ENCODE measurements at places on chromosomes 4 and X.

DNA sequence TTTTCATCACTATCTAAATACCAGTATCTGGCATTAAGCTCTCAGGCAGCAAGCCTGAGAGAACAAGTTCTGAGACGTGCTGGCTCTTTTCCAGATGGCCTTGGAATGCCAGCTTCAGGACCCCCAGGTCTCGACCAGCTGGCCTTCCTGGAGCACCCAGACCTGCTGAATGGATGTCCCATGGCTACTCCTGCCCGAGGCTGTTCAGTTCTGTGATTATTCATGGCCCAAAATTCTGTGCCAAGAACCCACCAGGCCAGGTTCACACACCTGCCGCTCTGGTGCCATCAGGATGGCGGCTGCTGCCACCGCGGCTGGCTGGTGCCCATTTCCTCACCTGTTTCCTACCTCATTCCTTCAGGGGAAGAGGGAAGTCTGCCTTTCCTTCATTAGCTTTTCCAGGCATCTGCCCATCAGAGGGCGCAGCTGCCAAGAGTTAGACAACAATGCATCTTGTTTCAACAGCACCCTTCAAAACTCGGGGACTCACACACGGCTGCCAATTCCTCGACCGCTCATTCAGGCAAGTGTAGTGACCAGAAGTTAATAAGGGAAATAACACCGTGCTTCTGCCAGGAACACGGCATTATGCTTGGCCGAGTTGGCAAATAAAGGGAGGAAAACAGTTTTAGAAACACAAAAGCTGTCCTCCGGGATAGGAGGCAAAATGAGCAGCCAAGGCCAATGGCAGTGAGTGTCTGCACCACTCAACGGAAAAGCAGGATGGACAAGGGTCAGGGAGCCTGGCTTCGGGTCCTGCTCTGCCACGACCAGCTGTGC, 173.8 kb downstream of the NSUN7 start:
- DNase-seq = no peak

DNA sequence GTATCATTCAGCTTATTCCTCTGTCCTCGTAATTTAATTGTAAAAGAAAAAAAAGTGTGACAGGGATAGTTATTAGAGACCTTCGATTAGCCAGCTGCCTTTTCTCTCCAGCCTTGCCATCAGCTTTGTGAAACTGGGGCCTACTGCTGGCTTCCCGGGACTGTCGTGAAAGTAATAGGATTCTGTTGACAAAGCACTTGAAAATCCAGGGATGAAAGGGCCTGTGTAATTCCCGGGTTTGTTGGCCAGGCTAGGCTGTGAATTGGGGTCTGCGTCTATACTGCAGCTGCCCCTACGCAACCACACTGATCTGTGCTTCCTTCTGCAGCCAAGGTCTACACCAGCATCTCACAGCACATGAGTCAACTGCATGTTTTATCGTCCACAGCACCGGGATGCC, 120.4 kb upstream of the SCML1 start:
- DNase-seq = no peak

- DNase-seq = no peak
These were observed 271.3 kb upstream of the LDB2 start for GRCh38 chr4:17169699-17170098.

DNA sequence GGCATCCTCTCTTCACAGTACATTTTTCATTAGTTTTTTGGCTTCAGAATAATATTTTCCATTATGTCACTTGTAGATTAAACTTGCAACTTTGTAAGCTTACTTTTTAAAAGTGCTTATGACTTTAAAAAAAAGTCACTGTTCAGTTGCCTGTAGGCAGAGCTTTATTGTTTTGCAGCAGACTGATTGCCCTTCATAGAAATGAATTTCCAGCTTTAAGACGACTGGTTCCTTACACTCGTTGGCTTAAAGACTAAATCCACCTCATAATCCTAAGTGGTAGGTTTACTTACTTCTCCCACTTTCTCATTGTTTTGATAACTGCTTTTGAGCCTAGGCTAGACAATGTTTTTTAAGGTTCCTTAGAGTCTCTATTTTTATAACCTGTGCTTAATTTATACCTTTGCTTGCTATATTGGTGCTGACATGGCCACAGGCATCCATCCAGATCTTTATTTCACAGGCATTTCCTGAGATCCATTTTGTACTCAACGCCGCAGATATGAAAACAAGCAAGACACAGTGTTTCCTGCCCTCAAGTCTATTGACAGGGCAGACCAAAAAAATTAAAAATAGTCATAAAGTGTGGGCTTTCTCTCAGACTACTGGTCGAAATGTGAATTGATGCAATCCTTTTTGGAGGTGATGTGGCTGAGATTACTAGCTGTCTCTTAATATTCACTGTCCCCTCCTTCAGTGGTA, 12.6 kb upstream of the IL13RA2 start:
- no peak for DNase-seq

- no peak for DNase-seq
These were observed 6.0 kb downstream of the SLC2A9 start for GRCh38 chr4:10015140-10015753.

GRCh38 chrX:139126493-139126892, 404.0 kb upstream of the F9 start:
- DNase-seq = no peak

GRCh38 chr4:57113870-57114269, 3.7 kb upstream of the IGFBP7 start:
- no peak for DNase-seq

DNA sequence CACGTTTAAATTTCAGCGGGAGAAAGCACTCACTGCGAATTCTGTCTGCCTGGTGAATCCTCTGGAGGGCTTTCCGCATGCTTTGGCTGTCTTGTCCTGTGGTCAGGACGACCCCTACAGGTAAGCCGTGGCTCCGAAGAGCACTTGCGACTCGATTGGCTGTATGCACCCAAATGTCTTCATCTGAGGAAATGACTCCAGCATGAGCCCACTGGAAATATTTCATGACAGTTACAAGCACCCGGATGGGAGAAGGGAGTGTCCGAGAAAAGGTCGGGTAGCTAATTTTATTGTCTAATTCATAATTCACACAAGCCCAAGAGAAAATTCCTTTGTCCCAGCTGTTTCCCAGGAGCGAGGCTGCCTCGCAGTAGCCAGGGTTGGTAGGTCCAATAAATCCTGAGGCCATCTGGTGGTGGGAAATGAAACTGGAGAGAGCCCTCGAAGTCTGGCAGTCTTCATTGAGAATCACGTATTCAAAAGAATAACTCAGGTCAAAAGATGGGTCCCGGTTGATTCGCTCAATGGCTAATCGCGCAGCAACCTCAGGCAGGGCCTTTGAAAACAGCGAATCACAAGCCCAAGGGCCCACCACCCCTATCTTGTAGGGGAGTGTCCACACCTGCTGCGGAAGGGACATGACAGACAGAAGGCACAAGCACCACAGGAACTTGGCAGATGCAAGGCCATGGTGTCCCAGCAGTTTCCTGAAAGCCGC, 6.6 kb downstream of the GUCY2F start:
- DNase-seq = no peak

DNA sequence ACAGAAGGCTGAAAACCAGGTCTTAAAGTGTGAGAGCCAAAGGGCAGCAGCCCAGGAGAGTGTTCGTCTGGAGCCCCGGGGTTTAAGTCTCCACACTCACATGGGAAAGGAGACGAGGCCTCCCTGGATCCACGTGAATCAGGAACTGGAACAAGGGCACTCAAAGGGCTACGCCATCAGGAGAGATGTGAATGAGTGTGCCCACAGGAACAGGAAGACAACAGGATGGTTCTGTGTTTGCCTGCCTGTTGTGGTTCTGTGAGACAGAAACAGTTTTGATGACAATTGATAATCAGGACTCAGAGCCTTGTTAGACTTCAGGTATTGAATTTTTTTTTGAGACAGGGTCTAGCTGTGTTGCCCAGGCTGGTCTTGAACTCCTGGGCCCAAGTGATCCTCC, 4.9 kb upstream of the CTBP1 start:
- no peak for DNase-seq

- no peak for DNase-seq
These were observed 195.5 kb upstream of the VEGFC start for GRCh38 chr4:176988226-176988625.

DNA sequence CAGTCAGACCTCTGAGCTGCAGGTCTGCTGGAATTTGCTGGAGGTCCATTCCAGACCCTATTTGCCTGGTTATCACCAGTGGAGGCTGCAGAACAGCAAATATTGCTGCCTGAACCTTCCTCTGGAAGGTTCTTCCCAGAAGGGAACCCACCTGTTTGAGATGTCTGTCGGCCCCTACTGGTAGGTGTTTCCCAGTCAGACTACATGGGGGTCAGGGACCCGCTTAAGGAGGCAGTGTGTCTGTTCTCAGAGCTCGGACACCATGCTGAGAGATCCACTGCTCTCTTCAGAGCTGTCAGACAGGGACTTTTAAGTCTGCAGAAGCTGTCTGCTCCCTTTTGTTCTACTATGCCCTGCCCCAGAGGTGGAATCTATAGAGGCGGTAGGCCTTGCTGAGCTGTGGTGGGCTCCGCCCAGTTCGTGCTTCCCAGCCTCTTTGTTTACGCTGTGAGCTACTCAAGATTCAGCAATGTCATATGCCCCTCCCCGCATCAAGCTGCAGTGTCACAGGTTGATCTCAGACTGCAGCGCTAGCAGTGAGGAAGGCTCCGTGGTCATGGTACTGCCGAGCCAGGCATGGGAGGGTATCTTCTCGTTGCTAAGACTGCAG, 44.1 kb upstream of the KDR start:
- no peak for DNase-seq

- DNase-seq = no peak
These were observed 10.4 kb downstream of the SMPX start for GRCh38 chrX:21747558-21747957.

- DNase-seq = no peak
These were observed at the start of gene CCNQ for GRCh38 chrX:153598541-153599191. Gene CCNQ (minus strand): TSS chrX:153599139. CDS start chrX:153599073, 66 bp downstream.

DNA sequence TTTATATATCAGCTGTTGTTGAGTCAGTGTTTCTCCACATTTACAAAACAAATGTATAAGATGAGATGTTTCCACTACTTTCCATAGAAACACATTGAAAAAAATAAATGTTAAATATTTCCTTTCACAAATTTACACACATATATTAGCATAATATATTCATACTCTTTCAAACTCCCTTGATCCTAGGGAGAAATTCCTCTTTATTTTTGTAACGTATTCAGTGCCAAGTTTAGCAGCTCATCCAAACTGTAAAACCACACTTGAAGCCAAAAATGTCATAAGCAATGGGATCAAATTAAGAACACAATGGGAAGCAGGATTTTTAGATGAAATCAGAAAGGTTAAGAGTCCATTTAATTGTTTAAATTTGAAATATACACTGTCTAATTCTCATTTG, 381.1 kb upstream of the MAD2L1 start:
- no peak for DNase-seq

DNA sequence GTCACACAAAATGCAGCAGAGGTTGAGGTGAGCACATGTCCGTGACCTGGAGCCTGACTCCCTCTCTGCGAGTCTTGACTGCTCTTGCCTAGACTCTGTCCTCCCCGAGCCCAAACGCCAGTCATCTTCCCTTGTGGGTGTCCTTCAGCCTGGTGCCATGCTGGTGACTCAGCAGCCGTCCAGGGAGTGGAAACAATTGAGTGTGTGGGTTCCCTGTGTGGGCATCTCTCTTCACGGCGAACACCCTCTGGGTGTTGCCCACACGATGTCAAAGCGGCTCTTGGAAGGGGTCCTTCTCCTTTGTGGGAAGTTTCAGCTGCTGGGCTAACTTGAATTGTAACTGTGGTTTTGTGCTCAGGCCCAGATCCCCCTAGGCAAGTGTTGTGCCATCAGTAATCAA, 17.5 kb upstream of the MSANTD1 start:
- no peak for DNase-seq

DNA sequence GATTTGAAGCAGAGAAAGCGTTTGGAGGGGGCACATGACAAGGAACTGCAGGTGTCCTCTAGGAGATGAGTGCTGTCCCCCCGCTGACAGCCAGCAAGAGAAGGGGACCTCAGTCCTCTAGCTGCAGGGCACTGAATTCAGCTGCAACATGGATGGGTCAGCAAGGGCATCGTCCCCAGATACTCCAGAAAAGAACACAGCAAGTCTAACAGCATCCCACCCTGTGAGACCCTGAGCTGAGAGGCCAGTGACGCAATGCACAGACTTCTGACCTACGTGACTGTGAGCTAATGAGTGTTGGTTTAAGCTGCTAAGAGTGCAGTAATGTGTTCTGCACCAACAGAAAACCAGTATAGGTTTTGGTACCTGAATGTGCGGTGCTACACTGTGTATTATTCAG, 11.6 kb upstream of the CENPVL2 start:
- no peak for DNase-seq

DNA sequence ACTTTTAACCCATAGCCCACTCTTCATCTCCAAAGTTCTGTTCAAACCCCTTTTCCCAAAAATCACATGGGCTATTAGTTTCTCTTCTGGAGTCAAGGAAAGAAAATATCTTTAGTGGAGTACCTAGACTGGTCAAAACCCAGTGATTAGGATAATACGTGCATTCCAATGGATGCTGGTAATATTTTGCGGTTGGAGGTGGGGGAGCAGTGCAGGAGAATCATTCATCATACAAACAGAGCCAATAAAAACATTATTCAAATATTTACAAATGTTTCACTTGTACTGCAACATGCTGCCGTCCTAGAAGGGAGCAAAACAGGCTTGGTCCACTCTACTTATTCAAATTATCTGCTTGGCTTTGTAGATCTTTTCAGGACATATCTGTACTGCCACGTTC, 57.2 kb upstream of the RAB9B start:
- DNase-seq = no peak

DNA sequence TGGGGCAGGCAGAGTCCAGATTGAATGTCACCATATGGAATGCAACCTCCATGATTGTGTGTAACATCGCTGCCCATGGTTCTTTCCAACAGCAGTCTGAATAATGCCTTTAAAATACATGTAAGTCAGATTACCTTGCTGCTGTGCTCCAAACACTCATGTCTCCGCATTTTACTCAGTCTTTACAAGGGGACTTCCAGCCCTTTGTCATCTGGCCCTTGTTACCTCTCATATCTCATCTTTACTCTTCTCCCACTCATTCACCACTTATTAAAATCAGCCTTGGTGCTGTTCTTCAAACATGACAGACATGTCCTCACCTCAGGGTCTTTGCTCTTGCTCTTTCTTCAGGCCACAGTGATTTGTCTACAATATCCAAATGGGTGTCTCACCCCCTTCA, 200.4 kb upstream of the GYPA start:
- DNase-seq = no peak

GRCh38 chr4:3407171-3407771, 34.5 kb upstream of the HGFAC start:
- no peak for DNase-seq

DNA sequence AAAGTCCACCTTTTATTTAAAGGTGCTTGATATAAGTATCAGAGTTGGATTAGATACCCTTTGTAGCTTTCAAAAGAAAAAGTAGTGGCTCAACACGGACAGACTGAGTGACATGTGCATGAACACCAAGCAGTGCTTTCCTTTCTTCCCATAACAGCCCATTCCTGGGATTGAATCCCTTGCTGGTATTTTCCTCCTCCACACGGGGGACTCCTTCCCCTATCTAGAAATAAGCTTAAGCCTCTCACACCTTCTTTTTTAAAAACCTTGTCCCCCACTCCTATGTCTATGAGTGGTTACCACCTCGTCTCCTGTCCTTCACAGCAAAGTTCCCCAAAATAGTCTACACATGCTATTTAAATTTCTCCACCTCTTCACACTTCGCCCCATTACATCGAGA, 5.1 kb downstream of the AP1S2 start:
- DNase-seq = no peak

All from effector CD8-positive, alpha-beta T cell (primary cell).